ENCODE measurements at places on chromosomes 16 and 17.

DNA sequence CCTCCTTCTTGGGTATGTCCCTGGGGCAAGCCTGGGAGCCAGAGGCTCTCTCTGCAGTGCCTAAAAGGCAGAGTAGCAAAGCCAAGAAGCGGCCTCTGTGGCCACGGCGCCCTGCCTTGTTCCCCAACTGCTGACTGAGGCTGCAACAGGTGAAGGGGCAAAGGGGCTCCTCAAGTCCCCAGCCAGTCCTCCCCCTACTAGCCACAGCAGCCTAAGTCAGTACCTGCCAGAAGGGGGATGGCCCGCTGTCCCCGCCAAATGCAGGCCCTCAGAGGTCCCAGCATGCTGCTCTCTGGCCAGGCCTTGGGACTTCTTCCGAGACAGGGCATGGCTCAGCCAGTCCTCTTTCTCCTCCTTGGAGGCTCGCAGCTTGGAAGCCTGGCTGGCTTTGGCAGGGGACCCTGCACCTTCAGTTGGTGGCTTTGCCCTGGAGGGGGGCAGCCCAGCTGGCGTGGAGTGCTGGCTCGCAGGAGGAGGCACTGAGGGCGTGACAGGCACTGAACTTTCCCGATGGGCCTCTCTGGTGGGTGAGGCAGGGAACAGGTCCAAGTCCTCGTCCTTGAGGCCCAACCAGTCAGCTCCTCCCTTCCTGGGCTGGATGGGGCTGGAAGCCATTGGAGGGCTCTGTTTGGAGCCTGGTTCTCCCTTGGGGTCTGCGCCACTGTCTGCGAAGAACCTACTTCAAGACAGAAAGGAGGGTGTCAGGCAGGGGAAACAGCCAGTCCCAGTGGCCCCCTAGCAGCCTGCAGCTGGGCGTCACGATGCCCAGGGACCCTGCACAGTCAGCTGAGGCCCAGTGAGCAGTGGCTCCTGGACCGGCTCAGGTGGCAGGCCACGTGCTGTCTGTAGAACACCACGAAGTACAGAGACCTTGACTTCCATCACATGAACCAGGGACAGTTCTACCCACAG lies 17.6 kb downstream of the FBF1 start:
- no peak for DNase-seq

DNA sequence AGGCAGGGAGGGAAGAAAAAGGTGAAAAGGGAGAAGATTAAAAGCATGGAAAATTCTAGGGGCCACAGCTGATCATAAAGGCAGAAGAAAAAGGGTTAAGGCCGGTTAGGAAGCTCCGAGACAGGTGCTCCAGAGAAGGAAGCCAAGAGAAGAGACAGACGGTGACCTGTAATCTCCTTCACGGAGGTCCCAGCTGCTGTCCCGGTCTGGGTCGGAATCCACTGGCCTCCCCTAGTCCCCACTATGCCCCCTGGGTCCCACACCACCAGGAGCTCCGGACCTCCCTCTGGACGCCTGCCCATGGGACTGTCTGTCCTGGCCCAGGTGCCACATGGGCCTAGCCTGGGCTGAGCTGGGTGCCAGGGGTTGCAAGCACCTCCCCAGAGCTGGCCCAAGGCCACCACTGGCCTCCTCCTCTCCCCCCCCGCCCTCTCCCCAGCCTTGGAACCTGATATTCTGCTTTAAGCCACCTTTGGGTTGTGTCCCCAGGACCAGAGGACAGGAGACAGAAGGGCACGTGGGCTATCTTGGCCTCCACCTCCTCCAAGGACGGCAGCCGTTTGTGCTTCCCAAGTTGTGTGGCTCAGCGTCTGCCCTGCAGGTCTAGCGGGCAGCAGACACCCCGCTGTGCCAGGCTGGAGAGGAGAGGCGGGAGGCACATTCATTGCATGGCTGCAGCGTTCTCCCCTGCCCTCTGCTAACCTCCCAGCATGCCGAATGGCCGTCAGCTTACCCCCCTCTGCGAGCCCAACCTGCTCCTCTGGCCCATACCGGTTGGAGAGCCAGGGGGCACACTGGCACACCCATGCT lies 102.4 kb downstream of the ENGASE start:
- no peak for DNase-seq

GRCh38 chr16:67922740-67923139 lies 8.9 kb downstream of the CTRL start:
- DNase-seq = no peak

GRCh38 chr16:3948378-3948995 lies 68.0 kb upstream of the CREBBP start:
- no peak for DNase-seq

DNA sequence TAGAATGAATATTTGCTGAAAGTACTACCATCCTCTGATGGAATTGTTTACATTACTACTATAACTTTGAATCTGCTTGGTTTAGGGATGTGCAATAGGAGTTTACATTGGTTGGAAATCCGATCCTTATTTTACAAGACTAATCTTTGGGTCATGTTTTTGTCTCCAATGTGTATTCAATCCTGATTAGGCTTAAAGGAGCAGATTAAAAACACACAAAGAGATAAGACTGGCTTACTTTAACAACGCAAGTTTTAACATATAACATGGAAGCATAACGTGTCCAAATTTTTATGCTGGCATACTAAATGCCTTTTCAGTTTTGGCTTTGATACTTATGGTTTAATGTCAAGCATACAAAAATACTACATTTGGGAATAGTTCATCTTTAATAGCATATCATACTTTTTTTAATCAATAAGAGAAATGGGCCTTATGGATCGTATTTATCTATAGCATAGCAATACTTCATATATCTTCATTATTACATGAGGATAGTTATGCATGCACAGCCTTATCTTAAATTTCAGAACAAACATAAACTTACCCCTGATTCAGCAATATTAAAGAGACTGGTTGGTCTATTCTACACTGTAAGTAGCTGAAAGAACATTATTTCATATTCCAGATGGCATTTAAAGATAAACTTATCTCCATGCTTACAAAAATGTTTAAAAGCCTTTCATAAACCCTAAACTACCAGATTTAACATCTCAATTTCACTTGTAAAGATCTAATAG lies 69.9 kb upstream of the NACA2 start:
- DNase-seq = no peak

GRCh38 chr17:57550016-57550415 lies 195.1 kb downstream of the CCDC182 start:
- DNase-seq = no peak

DNA sequence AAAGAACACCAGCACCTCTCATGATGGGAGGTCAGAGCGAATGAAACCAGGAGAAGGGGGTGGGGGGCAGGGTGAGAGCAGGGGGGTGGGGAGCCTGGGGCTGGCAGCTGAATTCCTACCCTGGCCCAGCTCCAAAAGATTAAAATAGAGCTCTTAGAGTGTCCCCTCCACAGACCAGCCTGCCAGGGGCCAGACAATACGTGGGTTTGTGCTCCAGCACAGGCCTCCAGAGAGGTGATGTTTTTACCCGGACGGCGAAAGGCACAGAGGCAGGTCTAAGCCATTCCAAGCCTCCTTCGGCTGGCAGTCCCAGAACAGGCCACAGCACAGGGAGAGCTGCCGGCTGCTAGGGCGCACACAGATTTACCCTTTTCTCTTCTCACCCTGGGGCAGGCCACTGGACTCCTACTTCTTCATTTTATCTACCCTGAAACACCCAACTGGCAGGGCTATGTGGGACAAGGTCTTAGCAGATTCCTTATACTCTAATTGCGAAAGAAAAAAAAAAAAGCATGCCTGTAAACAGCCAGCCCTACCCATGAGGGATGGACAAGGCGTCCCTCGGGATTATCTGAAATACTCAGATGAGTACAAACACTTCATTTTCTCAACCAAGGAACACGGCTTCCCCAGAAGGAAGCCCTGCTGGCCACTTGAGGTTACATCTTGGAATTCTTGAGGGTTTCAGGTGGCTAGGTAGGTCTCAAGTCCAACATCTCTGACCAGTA lies 71.9 kb upstream of the NOG start:
- no peak for DNase-seq

DNA sequence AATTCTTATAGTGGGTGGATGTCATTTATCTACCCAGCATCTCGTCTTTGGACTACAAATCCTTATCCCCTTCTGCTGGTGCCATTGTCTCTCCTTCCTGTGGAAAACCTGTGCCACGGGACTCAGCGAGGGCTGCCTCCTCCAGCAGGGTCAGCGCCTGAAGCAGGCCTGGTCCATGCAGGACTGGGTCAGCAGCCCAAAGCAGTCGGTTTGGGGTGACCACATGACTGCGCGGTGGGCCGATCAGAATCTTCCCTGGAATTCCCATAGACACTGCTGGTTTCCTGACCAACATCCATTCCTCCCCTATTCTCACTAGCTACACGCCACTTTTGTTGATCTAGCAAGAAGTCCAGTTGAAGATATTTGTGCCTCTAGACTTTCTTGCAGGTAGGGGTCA lies 26.9 kb downstream of the RPRML start:
- no peak for DNase-seq

DNA sequence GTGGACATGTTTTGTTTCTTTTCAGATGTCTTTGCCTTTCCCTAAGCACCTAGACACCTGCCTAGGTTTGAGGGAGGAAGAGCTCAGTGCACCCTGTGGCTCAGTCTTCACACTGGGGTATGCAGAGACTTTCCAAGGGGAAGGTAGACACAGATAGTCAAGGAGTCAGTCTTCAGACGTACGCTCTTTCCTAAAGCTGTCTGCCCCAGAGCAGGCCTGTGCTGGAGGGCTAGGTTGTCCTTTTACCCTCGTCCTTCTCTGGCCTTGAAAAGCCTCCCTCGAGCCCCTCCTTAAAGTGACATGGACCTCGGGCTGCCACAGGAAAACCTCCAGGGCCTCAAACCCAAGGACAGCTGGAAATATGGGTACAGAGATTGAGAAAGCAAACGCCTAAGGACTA lies 103.7 kb downstream of the AATF start:
- no peak for DNase-seq

DNA sequence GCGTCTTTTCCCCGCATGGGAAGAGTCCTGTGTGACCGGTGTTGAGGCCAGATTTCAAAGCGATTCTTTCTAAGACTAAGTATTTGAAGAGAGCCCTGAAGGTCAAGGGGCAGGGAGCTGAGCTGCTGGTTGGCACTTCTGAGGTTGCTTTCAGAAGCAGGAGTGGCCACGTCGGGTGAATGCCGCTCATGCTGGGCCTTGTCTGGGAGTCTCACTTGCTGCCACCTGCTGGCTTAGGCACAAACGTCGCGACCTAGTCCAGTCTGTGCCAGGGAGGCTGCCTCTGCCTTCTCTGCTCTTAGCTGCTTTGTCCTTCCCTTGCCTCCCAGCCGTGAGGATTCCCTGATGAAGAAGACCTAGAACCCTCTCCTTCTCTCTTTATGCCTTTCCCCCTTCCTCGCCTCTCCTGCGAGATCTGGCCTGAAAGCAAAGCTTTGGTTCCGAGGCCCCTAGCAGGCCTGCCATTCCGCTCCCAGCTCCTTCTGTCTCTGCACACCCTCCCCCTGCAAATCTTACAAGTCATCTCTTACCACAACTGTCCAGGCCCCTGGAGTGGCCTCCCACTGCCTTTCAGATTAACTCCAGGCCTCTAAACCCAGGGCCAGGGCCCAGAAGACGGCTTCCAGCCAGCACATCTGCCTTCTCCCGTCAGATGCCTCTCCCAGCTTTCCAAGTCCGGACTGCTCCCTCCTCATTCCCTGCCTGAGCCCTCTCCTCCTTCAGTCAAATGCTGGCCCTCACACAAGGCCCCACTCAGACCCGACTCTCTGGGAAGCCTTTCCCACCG lies 11.4 kb downstream of the CTNS start:
- no peak for DNase-seq

DNA sequence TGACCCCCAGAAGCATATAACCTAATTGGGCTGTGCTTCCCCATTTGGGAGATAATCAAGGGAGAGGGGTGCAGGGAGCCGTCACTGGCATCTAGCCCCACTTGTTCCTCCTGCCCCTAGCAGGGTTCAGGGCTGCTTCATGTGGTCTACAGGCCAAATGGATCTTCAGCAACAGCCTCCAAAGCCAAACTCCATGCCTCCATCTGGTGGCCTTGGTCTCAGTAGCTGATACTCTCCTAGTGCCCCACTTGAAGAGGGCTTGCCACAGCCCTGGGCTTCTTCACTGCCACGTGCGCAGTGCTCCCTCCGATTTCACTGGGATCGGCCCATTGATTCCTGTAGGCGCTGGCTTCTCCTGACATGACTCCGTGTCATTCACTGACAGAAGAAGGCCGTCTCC lies 24.6 kb downstream of the LYRM9 start:
- DNase-seq = no peak

DNA sequence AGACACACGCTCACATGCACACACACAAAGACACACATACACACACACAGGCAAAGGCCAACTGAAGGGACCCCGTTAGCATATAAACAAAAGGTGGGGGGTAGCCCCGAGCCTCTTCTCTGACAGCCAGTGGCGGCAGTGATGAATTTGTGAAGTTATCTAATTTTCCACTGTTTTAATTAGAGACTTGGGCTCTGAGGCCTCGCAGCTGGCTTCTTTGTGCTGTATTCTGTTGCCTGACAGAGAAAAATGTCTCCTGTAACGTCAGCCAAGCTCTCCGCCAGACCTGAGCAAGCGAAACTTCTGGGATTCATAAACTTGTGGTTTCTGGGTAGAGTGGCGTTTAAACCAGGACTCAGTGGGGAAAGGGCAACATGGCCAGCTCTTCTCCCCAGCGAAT lies 113.9 kb upstream of the FOXF1 start:
- DNase-seq = no peak

- DNase-seq = no peak
Observed at GRCh38 chr17:81164371-81165245, 699 bp upstream of the PVALEF start.

DNA sequence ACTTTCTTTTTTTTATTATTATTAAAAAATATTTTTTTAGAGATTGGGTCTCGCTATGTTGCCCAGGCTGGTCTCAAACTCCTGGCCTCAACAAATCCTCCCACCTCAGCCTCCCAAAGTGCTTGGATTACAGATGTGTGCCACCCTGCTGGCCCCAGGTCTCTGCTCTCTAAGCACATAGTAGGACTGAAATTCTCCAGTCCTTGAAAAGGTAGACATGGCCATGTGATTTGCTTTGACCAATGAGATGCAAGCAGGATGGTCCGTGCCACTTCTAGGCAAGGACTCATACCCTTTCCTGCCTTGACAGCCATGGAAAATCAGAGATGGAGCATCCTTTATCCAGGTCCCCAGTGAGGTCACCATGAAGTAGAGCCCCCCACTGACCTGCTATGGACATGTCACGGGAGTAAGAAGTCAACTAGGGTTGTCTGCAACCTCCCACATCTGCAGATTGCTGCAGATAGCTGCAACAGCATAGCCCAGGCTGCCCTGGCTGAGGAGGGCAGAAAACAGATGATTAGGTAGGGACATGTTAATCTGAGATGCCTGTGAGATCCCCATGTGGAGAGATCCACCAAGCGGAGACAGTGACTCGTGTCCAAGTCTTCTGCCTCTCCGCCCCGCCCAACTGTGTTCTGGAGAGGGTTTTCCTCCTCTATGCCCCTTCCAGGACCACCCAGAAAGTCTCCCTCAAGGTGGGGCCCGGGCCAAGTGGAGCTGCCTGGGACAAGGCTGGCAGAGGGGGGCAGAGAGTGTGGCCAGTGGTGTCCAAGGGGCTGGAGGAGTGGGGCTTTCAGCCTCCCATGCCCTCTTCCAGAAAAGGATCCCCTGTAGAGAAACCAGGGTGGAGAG lies 11.0 kb downstream of the GSG1L start:
- no peak for DNase-seq

- DNase-seq = no peak
Observed at GRCh38 chr17:68627956-68628575, 26.9 kb upstream of the FAM20A start.
